Effector CD4-positive, alpha-beta T cell (primary cell): ENCODE measurements at places on chromosomes 7 and 10.

- DNase-seq = no peak
Observed at GRCh38 chr7:35355911-35356310, 102.0 kb upstream of the TBX20 start.

- no peak for DNase-seq
Observed at GRCh38 chr10:42827201-42827600, 44.6 kb downstream of the BMS1 start.

DNA sequence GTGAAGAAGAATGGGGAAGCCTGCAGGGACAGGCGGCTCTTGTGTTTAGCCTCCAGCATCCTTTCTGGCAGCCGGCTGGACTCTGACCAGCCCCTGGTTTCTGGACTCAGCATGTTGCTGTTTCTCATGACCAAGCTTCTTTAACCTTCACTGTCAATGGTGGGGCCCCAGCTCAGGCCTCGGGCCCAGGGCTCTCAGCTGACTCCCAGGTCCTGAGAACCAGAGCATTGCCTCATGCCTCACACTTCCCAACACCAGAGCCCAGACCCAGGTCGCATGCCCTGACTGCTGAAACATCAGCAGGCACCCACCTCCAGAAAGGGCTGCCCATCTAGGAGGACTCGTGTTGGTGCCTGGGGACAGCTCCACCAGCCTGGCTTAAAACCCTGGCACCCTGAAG lies 34.8 kb upstream of the FGFR2 start:
- DNase-seq = no peak

GRCh38 chr10:11331046-11331577 lies 280.3 kb downstream of the USP6NL start:
- no peak for DNase-seq

DNA sequence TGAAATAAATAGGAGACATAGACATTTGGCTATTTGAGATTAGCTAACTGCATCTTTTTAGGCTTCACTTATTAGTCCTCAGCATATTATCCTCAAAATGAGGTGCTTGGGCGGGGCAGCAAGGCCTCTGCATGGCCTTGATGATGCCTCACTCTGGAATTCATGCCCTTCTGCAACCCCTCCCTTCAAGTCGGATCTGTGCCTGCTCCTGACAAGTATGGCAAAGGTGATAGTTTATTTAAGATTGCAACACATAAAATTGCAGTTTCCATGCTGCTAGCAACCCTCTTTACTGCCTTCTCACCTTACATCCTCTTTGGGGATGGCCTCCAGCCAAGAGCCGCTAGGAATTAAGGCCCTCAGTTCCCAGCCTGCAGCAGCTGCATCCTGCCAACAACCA lies 241.3 kb upstream of the ADARB2 start:
- no peak for DNase-seq

GRCh38 chr10:12561307-12561706 lies 212.0 kb downstream of the CAMK1D start:
- DNase-seq = no peak

DNA sequence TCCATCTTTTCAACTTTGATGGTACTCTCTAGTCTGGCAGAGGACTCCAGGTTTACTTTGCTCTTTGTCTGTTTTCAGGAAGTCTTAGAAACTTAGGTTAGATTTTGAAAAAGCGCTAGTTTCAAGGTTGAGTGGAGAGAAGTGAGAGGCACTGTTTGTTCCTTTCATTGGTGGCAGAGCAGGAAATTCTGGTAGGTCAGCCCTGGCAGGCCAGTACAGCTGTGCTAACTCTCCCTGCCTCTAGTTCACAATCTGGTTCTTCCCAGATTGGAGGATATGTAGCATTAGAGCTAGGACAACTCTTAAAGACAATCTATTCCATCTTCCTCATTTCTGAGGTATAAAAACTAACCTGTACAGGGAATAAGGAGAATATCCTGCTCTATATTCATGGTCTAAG lies 160.9 kb upstream of the FZD1 start:
- no peak for DNase-seq

GRCh38 chr10:70784471-70784870 lies 706 bp downstream of the TBATA start:
- no peak for DNase-seq
